Hematopoietic multipotent progenitor cell treated with erythropoietin and hydrocortisone succinate and interleukin-3 and kit ligand, for 17 days (in vitro differentiated cells): ENCODE measurements at places on chromosomes 3 and 15.

DNA sequence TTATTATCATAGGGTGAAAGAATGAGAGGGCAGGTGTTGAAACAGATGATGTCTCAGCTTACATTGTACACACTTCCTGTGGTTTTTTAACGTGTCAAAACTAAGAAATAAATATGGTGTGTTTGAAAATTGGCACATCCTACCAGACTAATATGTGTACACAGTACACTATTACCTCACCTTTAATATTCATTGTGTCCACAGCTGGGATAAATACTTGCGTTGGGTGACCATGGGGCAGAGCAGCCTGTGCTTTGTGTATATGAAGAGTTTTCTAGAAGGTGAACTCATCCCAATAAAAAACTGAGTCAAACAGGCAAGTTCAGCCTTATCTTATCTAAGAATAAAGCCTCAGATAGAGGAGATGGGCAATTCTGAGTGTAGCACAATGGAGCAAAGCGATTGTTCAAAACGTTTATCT lies 17.3 kb downstream of the SUCNR1 start:
- DNase-seq: no peak

- no peak for DNase-seq
Measured at GRCh38 chr15:71654720-71655174, 155.6 kb upstream of the NR2E3 start.

GRCh38 chr3:113006359-113007056 lies 15.7 kb downstream of the GTPBP8 start:
- no peak for DNase-seq

DNA sequence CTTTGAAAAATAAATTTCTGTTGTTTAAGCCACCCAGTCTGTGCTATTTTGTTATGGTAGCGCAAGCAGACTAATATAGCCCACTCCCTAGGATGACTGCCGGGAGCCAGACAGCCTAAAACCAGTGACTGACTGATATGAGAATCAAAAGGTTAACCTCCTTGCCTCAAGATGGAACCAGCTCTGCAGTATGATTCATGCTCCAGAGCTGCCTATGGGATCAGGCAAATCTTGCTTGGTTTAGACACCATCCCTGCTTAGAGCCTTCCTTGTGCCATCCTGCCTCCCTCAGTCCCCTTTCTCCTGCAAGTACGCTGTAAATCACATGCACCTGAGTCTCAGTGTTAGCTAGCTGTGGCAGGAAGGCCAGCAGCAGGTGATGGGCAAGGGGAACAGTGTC lies 39.3 kb downstream of the TRANK1 start:
- DNase-seq: no peak

- DNase-seq: no peak
Measured at GRCh38 chr3:186235554-186235953, 126.5 kb downstream of the DGKG start.

GRCh38 chr15:74317820-74318375 lies 49.5 kb downstream of the CYP11A1 start:
- DNase-seq: no peak

DNA sequence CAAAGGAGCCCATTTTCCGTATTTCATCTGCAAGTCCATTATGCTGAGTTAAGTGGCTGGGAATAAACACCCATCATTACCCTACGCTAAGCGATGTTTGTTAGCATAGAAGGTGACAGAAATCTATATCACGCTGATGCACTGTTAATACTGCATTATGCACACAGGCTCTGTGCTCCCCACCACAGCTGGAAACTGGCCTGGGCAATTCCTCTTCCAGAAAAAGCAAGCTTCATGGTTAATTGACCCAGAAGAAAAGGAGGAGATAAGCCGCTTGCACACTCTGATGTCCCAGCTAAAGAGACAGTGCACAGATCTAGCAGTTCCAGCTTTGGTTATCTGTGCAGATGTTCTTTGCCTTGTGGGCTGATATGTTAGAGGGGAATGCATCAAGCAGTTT lies 232.6 kb downstream of the NTRK3 start:
- DNase-seq: no peak

DNA sequence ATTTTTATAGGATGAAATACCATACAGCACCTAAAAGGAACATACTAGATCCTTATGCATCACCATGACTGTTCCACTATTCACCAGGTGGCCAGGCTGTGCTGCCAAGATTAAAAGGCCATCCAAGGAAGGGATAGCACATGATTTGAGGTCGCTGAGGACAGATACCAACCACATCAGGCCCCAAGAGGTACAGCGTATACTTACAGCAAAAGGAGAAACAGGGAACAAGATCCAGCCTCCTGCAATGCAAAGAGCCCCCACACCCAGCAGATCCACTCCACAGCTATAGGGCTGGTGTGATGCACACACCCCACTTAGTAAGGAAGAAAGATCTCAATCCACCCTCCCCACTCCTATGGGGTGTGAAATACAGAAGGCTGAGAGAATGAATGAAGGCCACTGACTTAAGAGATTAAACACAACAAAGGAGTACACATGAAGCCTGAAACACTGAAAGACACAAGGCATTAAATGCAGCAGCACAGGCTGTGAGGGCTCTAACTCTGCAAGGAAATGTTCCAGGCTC lies 32.0 kb upstream of the ZNF445 start:
- no peak for DNase-seq

- DNase-seq: no peak
Measured at GRCh38 chr3:160278210-160278609, 53.0 kb downstream of the C3orf80 start.

- DNase-seq: no peak
Measured at GRCh38 chr3:13201851-13202250, 128.6 kb upstream of the IQSEC1 start.

DNA sequence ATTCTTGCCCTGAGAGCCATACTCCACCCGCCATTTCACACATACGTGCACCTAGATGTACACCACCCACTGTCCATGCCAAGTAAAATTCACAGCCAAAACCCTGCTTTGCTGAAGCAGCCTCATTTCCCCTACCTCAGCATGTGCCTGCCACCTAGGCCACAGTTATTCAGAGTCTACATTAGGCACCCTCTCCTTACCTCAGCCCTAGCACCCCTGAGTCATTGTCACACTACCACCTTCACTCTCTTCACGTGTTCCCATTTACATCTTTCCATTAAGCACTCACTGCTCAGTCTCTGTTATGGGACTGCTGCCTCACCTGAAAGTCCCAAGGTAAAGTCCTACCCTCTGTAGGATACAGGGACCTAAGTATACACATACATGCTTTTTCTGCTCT lies 70.0 kb downstream of the SETD5 start:
- no peak for DNase-seq

- DNase-seq: no peak
Measured at GRCh38 chr3:37214076-37214475, 39.7 kb upstream of the LRRFIP2 start.

- DNase-seq: no peak
Measured at GRCh38 chr3:30222441-30222840, 384.0 kb upstream of the TGFBR2 start.

DNA sequence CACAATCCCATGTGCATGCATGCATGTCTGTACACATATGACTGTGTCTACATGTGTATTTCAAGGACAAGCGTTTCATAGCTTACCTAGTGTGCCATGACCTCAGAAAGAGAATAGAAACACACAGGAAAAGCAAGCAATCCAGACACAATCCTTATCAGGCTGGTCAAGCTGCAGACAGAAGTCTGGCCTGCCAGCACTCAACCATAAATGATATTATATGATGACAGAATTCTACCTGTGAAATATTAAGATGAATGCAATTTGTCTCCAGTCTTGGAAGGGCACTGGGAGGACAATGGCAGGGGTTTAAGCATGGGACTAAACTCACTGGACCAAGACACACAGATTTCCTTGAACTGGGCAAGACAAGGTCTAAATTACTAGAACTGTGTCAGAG lies 50.9 kb upstream of the ARL6 start:
- DNase-seq: no peak

GRCh38 chr3:89098964-89099585 lies 8.3 kb upstream of the EPHA3 start:
- DNase-seq: peak; percentile 21

DNA sequence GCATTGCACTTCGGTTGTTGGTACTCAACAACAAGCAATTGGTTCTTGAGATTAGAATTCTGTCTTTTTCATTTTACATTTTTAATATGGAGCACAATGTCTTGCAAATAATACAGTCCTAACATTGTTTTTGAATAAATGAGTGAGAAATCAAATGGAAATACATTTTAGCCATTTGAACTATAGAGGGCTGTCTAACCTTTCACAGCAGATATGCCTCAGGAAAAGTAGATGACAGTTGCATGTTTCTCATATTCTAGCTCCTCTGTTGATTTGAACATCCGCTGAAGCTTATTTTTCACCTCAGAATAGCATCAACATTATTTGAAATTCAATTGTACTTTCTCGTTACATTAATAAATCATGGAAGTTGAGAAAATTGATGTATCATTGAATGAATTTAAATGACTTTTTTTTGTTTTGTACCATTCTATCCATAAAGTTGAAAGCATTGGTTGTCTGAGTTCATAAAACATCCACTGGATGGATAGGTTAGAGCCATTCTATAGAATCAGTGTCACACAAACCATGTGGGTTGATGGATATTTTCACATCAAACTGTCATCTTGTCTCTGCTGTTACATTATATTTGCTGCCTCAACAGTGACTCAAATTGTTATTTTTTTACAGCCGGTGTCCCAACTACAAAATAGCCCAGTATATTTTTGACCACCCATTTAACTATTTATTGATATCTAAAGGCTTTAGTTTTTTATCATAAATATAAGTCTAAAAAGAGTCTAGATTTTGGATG lies 928.3 kb downstream of the NSUN3 start:
- DNase-seq: no peak

GRCh38 chr15:63238796-63239195 lies 38.6 kb upstream of the APH1B start:
- DNase-seq: no peak

DNA sequence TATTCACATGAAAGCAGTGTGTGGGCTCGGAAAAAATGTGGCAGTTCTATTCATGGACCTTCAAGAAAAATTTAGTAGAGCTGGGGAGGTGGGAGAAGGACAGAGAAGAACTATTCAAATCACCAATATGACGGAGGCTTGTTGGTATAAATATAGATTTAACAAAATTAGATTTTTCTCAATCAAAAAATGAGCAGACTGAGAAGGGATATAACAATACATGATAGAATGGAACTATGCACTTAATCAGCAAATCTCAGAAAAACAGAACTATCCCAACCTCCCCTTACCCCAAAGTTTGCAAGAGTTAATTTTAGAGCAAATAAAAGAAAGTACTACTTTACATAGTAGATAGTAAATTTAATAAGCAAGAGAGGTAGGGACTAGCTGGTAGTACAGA lies 194.6 kb upstream of the BCL6 start:
- DNase-seq: no peak

DNA sequence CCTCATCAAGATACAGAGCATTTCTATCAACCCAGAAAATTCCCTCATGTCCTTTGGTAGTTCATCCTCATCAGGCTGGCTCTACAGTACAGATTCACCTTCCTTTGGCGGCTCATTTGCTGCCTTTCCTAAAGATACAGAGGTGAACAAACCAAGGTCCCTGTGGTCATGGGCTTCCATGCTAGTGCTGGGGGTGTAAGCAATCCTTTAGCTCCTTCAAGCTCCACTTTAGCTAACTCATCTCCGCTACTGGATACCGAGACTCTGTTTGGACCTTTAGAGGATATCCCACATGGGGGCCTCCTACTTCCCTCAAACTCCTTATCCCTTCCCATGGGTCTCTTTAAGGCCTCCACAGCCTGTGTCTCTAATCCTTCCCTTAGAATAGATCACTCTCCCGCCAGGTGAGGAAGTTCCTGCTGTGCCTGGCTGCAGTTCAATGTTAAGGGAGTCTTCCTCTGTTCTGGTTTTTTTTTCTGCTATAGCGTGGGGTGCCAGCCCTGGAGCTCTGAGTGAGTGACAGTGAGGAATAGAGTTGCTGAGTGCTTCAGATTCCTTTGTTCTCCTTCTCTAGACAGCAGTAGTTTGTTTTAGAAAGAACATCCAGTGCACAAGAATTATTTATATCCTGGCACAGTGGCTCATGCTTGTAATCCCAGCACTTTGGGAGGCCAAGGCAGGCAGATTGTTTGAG lies 30.7 kb downstream of the CLEC3B start:
- DNase-seq: no peak

DNA sequence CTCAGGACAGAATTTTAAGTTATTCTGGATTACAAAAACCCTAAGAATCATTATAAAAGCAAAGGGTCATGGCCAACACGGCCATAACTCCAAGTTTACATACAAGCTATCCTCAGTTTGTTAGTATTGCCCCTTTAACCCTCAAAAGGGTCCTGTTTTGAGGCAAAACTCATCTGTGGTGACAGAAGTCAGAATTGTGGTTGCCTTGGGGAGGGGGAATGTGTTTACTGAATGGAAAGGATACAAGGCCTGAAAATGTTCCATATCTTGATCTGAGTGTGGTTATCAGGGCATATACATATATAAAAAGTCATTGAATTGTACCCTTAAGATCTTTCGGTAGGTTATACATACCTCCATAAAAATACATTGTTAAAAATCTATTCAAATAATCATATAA lies 2.1 kb downstream of the SFMBT1 start:
- no peak for DNase-seq

GRCh38 chr15:66886686-66887273 lies 178.6 kb upstream of the SMAD3 start:
- no peak for DNase-seq

GRCh38 chr3:18780959-18781358 lies 355.8 kb upstream of the SATB1 start:
- DNase-seq: no peak

GRCh38 chr3:14684447-14684846 lies 9.5 kb downstream of the C3orf20 start:
- DNase-seq: no peak

DNA sequence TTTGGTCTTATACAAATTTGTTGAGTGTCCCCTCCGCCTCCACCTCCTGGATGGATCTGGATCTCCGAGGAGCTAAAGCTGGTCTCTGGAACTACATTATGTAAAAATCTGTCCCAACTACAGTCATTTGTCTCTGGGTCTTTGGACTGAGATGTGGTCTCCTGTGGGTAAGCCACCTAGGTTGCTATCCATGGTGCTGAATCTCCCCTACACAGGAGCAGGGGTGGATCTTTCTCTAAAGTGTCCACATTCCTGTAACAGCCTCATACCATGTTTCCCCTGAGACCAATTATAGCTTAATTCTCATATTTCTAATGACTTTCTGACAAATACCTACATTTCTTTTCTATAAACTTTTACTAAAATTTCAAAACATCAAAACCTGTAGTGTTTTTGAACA lies 625.8 kb downstream of the TAFA4 start:
- DNase-seq: no peak

- DNase-seq: no peak
Measured at GRCh38 chr3:187051066-187051465, 88.2 kb downstream of the RPL39L start.

DNA sequence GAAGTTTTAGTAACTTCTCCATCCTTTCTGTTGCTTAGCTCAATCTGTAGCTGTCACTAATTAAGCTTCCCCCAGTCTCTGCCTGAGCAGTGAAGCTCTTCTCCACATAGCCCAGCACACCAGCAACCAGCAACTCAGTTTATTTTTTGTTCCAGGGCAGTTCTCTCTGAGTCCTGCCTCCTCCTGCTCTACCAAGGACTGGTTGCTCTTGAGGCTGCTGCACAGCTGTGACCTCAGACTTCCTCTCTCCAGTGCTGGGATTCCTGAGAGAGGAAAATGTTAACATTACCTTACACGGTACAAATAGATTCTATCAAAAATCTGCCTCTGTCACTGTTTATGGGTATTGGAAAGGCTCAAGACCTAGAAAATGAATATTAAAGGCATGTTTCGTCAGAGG lies 294.7 kb downstream of the OXSM start:
- no peak for DNase-seq

GRCh38 chr15:59437142-59437816 lies 707 bp upstream of the FAM81A start:
- DNase-seq: no peak
